ENCODE measurements at places on chromosomes 2 and 18.

DNA sequence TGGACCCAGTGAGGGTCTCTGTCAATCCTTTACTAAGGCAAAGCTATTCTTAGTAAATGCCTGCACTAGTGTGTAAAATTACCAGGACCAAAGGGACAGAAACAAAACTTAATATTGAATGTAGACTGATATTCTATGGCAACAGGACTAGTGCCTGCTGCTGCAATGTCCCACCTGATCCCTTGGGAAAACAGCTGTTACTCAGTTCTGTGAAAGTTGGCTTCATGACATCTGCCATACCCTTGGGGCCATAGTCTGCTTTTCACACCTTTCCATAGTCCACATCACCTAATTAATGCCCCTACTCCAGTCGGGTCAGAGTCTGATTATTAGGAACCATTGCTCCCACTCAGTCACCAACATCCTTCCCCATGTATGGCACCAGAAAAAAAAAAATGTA lies 14.5 kb downstream of the DNAJC27 start:
- no peak for DNase-seq

DNA sequence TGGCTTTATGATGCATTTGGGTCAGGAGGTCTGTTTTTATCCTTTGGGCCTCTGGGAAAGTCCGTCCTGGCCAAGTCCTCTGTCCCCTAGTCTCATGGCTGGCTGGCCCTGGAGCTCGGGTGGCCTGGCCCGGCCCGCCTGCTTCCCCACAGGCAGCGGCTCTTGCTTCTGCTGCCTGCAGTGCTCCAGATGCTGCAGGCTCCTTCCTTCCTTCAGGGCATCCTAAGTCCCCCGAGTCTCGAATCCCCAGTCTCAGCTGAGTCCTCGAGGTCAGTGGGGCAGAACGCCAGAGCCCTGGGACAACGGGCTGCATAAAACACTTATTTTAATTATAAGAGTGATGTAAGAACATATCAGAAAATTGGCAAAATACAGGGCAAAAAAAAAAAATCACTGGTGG lies 71.2 kb downstream of the HPCAL1 start:
- DNase-seq = no peak

GRCh38 chr2:42881732-42882131 lies 89.3 kb upstream of the HAAO start:
- peak; percentile 26 for DNase-seq

DNA sequence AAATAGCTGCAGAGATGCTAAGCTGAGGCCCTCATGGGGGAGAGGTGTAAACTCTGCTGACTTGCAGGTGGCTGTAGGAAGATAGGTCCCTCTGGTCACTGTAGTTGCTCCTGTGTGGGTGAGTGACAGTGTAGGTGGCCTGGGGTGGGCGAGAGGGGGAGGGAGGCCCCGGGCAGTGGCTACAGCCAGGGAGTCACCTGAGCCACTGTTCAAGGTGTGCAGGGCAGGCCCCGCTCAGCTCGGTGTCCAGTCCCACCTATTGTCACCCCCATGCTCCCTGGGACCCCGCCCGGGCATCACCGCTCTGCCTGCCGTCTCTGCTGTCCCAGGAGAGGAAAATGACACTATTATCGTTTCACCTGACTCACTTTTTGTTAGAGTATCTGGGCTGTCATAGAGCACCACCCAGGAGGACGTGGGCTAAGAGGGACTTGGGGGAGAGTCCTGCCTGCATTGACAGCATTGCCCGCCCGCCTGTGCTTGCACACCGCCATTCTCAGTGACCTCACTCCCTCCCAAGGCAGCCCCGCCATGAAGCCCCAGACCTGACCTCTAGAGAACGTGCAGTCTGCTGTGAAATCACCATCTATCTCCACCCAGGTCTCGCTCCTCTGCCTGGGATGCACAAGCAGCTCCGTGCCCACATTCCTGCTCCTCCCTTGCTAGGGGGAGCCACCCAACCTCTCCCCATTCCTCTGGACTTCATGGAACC lies 29.2 kb downstream of the COPS9 start:
- no peak for DNase-seq

GRCh38 chr18:75977081-75977480 lies 518.0 kb downstream of the ZNF516 start:
- DNase-seq = no peak

GRCh38 chr18:55515214-55515613 lies 72.8 kb downstream of the TCF4 start:
- no peak for DNase-seq

- DNase-seq = no peak
Measured at GRCh38 chr2:65386989-65387388, 45.4 kb downstream of the SPRED2 start.

GRCh38 chr2:207919164-207919919 lies 106.0 kb downstream of the PLEKHM3 start:
- DNase-seq = no peak

GRCh38 chr2:132891498-132891897 lies 221.5 kb upstream of the LYPD1 start:
- no peak for DNase-seq

GRCh38 chr2:223604231-223604630 lies 2.1 kb upstream of the SCG2 start:
- no peak for DNase-seq

- no peak for DNase-seq
Measured at GRCh38 chr2:24925815-24926214, 5.8 kb upstream of the ADCY3 start.

DNA sequence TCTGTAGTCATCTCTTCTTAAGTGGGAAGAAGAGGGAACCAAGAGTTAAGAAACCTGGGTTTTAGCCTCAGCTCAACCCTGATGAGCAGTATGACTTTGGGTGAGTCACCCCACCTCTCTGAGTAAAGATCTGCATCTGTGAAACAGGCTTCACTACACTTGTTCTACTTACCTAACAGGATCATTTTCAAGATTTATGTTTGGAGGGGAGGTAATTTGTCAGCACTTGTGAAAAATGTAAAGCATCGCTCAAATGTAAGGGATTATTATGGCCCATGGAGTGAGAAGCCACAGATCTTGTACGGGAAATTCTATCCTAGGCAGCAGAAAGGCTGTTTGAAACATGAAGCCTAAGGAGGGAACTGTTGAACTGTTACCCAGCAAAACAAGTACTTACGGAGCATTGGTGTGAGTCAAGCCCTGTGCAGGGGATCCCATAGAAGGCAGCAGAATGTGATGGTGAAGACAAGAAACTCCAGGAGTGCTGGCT lies 160.6 kb downstream of the PRKCE start:
- peak; percentile 85 for DNase-seq

GRCh38 chr2:32864334-32865111 lies 82.2 kb upstream of the LTBP1 start:
- peak; percentile 79 for DNase-seq

- peak; percentile 98 for DNase-seq
Measured at GRCh38 chr2:46315103-46315890, 18.1 kb downstream of the EPAS1 start.

DNA sequence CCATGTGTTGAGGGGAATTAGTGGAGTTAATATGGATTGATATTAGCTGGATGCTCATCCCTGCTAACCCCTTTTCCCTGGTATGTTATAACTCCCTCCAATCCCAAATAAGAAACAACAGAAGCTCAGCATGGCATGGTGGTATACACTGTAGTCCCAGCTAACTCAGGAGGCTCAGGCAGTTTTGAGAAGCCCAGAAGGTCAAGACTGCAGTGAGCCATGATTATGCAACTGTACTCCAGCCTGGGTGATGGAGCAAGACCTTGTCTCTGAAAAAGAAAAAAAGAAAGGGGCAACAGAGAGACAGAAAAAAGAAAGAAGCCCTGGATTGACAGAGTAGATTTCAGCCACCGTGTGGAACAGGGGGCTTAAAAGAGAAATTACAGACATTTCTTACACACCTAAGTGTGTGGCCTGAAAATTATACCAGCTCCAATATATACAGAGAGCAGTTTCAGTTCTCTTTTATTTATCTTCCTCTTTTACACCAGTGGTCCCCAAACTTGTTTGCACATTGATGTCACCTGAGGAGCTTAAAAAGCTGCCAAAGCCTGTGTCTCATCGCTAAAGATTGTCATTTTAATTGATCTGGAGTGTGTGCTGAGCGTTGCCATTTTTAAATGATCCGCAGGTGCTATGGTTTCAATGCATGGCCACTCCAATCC lies 203.6 kb downstream of the UBE2E3 start:
- peak; percentile 77 for DNase-seq

DNA sequence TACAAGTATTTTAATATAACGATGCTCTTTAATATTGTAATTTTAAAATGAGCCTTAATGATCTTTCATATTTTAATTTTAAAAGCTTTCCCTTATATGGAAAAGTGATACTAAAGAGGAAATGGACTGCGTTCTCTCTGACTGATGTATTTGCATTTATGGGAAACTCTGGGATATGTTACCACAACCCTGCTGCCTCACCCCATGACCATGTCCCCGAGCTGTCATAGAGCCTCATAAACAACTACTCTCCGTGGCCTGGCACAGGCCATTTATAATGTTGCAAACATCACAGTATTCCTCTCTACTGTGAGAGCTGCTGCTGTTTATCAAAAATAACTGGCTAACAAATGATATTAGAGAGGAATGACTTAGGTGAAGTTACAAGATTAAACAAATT lies 75.8 kb upstream of the SEC11C start:
- no peak for DNase-seq

DNA sequence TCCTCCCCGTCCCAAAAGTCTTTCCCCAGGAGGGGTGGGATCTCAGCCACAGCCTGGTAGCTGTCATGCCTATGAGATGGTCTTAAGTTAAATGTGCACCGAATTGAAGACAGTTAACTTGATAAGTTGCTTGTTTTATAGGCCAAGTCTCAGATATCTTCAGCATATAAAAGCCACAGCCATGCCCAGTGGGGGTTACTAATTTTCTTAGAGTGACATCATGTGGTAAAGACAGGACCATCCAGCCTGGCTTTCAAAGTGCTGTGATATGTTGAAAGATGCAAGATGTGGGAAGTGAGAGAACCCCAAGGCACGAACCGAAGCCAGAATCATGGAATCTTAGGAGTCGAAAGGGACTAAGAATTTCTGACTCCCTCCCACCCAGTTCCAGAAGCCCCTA lies 42.1 kb upstream of the FAM124B start:
- DNase-seq = peak; percentile 9

DNA sequence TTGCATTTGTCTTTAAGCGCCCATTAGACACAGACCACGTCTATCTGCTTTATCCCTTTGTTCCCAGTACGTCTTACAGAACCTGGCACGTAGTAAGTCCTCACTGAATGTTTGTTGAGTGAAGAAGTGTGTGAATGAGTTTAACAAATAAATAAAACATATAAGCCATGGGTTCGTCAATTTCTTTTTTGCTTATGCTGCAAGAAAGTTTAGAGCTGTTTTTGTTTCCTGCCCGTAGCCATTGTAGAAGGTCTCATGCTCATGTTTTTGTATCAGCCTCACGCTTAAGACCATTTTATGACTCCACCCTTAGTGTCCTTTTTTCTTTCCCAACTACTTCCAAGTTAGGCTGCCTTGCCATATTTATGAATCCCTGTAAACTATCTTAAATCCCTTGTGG lies 2.5 kb downstream of the ADD2 start:
- no peak for DNase-seq
